ENCODE measurements at places on chromosomes 13 and 19. TPM values are rescaled to one million over a fixed set of nuclear protein-coding genes. Genes with fewer than 3 reads are reported as not detected.

Gene SLC17A7
- total RNA-seq, result 500 TPM

DNA sequence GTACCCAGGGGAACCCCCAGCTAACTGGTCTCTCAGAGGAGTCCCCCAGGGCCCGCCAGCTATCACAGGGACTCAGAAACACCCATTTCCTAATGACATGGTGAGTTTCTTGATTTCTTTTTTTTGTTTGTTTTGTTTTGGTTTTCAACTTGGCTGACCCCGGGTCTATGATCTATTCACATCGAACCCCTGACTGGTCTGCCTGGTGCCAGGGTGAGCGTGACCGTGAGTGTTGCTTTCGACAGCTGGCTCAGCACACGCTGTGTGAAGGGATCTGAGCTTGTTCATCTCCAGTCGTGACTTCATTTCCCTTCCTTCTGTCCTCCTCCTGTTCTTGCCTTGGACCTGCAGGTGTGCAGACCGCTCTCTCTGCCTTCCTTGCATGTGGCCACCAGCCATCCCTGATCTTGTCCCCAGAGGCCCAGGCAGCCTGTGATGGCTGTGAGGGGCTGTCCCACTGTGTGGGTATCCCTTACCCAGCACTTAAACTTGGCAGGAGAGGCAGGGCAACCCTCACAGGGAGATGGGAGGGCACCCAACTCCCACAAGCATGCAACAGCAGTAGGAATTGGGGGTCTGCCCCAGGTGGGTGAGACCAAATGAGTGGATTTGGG lies 26.2 kb downstream of the TMEM161A start:
- DNase-seq, result no peak

DNA sequence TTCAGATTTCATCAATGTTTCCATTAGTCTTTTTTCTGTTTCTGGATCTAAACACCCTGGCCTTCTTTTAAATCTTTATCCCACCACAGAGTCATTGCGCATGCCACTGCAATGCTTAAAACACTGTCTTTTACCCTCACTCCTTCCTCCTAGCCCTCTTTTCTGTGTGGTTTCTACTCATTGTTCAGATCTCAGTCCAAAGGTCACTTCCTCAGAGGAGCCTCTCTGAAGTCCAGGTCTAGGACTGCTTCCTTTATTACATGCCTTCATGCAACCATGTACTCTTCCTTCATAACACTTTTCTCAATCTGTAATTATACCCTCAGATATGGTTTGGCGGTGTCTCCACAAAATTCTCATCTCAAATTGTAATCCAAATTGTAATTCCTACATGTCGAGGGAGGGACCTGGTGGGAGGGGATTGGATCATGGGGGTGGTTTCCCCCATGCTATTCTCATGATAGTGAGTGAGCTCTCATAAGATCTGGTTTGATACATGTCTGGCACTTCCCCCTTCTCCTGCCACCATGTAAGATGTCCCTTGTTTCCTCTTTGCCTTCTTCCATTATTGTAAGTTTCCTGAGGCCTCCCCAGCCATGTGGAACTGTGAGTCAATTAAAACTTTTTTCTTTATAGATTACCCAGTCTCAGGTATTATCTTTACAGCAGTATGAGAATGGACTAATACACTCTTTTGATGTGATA lies 808.9 kb downstream of the DIAPH3 start:
- no peak for DNase-seq

- DNase-seq, result no peak
These were observed 44.7 kb upstream of the RANBP3 start for GRCh38 chr19:6022570-6023064.

Gene SPACA4
- total RNA-seq, result not detected

DNA sequence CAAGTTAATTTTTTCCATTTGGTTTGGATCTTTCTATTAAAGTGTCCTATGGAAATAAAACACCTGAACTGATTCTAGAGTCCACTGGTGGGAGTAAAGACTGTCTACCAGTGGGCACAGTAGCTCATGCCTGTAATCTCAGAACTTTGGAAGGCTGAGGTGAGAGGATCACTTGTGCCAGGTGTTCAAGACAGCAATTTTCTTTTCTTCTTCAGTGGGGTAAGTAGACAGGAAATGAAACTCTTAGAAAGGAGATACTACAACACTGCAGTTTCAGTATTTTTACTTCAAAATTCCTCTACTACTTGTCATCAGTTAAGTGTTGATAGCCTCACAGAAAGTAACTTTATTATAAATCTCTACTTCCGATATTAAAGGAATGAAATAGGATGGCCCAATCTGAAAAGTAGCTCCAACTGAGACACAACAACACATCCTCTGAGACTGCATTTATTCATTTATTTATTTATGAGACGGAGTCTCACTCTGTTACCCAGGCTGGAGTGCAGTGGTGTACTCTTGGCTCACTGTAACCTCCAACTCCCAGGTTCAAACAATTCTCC lies 26.3 kb downstream of the DNMT1 start:
- DNase-seq, result no peak

Gene NBEA
- total RNA-seq, result 101 TPM

DNA sequence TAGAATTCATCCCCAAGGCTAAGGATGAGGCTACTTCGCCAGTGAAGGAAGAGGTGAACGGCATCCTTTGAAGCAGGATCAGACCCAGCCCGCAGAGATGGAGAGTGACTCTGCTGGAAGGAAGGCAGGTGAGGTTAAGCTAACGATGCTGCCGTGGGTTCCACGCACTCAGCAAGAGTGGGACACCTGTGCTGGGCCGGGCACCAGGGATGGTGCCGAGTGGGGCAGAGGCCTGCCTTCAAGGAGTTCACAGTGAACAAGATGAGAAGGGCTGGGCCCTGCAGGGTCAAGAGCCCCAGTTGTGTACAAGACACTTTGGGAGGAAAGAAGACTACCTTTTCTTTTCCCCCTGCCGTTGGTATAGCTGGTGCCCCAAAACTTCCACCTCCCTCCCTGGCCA lies 606.6 kb downstream of the LIG4 start:
- no peak for DNase-seq

- no peak for DNase-seq
These were observed 25.6 kb upstream of the ZNF681 start for GRCh38 chr19:23784274-23784673.

- no peak for DNase-seq
These were observed 26.8 kb downstream of the UBXN6 start for GRCh38 chr19:4430760-4431159.

DNA sequence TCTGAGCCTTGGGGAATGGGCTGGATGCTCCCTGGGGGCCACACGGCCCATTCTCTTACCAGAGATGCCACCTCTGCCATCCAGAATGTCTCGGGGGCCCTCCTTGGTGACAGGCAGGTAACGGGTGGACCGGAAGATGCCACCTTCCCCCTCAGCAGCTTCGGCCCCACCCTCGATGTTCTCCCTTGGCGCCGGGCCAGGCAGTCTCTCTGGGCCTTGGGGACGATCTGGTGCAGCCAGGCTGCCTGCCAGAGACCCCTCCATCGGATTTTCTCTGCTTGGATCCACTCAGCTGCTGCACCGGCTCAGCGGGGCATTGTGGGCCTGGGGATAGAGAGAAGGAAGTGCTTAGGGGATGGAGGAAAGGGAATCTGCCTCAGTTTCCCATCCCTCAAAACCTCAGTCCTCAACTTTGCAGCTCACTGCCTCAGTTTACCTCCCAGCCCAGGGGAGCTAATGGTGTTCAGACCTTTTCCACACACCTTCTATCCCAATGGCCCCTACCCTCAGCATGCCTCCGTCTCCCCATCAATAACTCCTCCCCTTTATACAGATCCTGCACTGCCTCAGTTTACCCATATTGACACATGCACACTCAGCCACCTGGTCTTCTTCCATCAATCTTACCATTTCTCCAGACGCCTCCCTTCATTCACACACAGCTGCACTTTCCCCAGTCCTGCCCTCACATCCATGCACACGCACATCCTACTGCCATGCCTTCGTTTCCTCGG lies 1.5 kb downstream of the WIZ start:
- no peak for DNase-seq

Gene ZNF541
- total RNA-seq, result 1.8 TPM

GRCh38 chr13:105165449-105166125 lies 1369.9 kb downstream of the EFNB2 start:
- DNase-seq, result no peak

DNA sequence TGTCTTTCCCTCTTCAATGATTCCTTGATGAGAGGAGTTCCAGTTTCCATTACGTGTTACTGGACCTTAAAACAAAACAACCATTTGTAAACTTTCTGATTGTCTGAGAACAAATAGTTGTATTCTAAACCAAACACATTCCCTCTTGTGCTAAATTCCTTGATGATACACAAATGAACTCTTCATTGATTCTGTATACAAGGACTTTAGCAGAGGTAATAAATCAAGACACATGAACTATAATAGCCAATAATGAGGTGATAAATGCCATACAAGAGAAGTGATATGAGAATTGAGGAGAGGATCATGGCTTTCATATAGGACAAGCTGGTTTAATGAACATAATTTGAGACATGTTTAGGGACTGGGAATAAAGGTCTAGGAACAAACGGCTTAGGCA lies 13.5 kb upstream of the GPC5 start:
- no peak for DNase-seq

Gene VN1R2
- total RNA-seq, result not detected

GRCh38 chr19:18390065-18390907 lies 4.3 kb downstream of the GDF15 start:
- DNase-seq, result no peak

Gene RGS9BP
- total RNA-seq, result 1.6 TPM

- DNase-seq, result no peak
These were observed 52.5 kb downstream of the STK24 start for GRCh38 chr13:98524391-98524790.

Gene ZNF223
- total RNA-seq, result 12.5 TPM

All from dorsolateral prefrontal cortex (tissue), 122 donors.